ENCODE measurements at places on chromosomes 5 and 9. TPM values are rescaled to one million over a fixed set of nuclear protein-coding genes. Genes with fewer than 3 reads are reported as not detected.

ADAMTS16 gene
- not detected for total RNA-seq

ENTPD8 gene
- total RNA-seq: not detected

GRIN1 gene
- 1.0 TPM for total RNA-seq

NR2F1-AS1 gene
- 0.34 TPM for total RNA-seq

CCL21 gene
- not detected for total RNA-seq

THBS4 gene
- 1.00 TPM for total RNA-seq

SNAPC4 gene
- total RNA-seq: 5.5 TPM

TRUB2 gene
- total RNA-seq: 17.9 TPM

TAF1L gene
- total RNA-seq: under 0.01 TPM

GADD45G gene
- 0.43 TPM for total RNA-seq

CKMT2 gene
- 0.36 TPM for total RNA-seq
